Naive thymus-derived CD4-positive, alpha-beta T cell (primary cell): ENCODE measurements at places on chromosomes 1 and 21.

- no peaks in the 10 kb centered on the region for H3K27me3 ChIP-seq
- no peak overlapping the region for H3K4me3 ChIP-seq
- no peaks in the 10 kb centered on the region for H3K4me1 ChIP-seq
- H3K36me3 ChIP-seq: no peaks in the 10 kb centered on the region
Measured at GRCh38 chr1:1954831-1955441, 35.9 kb upstream of the TMEM52 start.

DNA sequence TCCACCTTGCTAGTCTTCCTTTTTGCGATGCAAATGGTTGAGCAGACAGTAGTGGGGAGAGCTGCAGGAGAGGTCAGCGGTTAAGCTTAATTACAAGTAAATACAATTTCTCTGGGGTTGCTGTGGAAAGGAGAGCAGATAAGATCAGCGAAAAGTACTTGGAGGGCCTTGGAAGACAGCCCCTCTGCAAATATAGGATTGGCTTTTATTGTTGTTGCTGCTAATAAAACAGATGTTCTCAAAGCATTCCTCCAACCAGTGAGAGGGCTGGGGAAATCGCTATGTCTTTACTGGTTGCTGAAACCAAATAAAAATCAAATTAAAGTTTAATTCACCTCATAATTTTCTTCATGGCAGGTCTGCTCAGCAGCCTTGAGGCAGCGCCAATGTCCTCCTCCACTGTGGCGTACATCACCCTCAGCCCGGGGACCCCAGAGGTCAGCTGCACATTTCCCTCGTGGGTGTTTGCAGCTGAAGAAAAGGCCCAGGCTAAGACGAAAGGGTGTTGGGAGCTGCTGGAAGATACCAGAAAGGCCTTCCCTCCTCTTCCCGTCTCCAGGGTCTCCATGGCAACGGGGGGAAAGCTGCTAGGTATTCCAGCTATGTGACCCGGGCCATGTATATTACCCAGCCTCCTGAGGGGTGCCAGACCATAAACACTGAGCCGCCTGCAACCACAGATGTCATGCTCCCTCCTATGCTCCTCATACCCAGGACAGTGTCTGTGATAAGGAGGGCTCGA, 54.6 kb upstream of the POU2F1 start:
- H3K27me3 ChIP-seq: no peaks in the 10 kb centered on the region
- H3K4me3 ChIP-seq: no peak overlapping the region
- no peak for DNase-seq
- no peaks in the 10 kb centered on the region for H3K4me1 ChIP-seq
- H3K36me3 ChIP-seq: no peaks in the 10 kb centered on the region

- no peak overlapping the region for H3K4me3 ChIP-seq
- DNase-seq: no peak
- H3K27me3 ChIP-seq: no peaks in the 10 kb centered on the region
- H3K27ac ChIP-seq: no peak overlapping the region
- H3K4me1 ChIP-seq: no peaks in the 10 kb centered on the region
Measured at GRCh38 chr1:204065174-204065985, 7.5 kb upstream of the SOX13 start.

DNA sequence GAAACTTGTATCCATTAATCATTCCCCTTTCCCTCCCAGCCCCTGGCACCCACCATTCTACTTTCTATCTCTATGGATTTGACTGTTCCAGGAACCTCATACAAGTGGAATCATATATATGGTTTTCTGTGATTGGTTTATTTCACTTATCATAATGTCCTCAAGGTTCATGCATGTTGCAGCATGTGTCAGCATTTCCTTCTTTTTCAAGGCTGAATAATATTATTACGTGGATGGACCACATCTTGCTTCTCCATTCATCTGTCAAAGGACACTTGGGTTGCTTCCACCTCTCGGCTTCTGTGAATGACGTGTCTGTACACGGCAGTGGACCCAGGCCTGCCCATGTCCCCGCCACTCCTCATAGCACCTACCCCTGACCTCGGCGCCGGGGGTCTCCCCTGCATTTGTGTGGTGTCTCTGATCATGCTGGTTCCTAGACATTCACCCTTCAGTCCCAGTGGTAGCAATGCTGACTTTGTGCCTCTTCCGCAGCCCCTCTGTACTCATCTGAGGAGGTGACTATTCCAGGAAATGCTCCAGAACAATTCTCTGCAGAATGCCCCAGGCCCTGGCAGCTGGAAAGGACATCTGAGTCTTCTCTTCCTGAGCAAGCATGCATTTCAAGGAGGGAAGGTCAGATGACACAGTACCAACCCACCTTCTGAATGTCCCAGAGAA, 136.9 kb downstream of the PSMG1 start:
- DNase-seq: no peak
- no peaks in the 10 kb centered on the region for H3K27me3 ChIP-seq
- H3K4me3 ChIP-seq: no peak overlapping the region
- H3K36me3 ChIP-seq: no peaks in the 10 kb centered on the region
- H3K4me1 ChIP-seq: no peaks in the 10 kb centered on the region
- H3K27ac ChIP-seq: no peak overlapping the region

GRCh38 chr1:6162341-6162740, 17.8 kb downstream of the CHD5 start:
- H3K27ac ChIP-seq: no peak overlapping the region
- no peaks in the 10 kb centered on the region for H3K4me1 ChIP-seq
- H3K36me3 ChIP-seq: no peaks in the 10 kb centered on the region
- no peak for DNase-seq
- H3K4me3 ChIP-seq: no peak overlapping the region
- no peaks in the 10 kb centered on the region for H3K27me3 ChIP-seq

DNA sequence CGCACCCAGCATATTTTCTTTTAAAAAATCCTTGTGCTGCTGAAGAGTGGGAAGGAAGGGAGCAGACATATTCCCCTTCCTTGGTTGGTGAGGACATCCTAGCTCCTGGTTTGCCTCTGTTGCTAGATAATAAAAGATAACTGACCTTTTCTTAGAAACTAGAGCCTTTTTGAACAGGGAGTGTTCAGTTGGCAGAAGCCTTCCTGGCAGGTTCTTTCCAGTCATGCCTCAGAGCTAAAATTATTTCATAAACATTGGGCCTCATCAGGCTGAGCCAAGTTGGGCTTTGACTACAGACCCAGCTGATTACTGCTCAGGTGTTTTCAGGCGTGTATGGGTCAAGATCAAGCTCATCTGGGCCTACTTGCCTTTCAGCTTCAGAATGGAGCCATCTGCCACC, 22.7 kb upstream of the SH3BGRL3 start:
- H3K27ac ChIP-seq: no peak overlapping the region
- H3K4me1 ChIP-seq: no peaks in the 10 kb centered on the region
- H3K4me3 ChIP-seq: no peak overlapping the region
- peaks cover 3% of the 10 kb centered on the region for H3K36me3 ChIP-seq

DNA sequence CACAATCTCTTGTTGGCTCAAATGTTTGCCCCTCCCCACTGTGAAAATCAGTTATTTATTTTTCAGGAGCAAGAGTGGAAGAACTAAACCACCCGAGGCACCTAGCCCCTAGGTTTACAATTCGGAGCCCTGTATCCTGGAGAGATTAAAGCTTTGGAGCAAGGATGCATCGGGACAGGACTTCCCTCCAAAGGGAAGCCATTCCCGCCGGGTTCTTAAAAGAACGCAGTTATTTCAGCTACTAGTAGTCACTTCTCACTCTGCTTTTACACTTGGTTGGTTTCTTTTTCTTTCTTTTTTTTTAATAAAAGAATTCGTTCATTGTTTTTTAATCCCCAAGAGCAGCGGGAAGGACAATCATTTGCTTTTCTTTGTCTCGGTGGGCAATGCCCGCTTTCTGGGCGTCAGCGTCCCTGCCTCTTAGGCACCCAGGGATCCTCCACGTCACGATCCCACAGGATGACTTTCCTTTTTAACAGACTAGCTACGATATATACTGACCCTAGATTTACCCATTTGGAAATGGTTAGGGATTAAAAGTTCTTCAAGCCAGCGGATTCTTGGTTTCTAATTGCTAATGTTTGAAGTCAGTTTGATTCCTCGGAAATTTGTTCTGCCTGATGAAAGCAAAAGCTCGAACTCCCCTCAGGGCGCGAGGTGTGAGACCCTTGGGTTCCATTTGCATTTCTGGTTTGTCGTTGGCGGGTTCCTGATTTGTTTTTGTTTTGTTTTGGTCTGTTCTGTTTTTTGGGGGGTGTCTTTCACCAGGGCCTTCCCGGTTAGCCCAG, 9.0 kb downstream of the TBX15 start:
- H3K4me3 ChIP-seq: no peak overlapping the region
- no peaks in the 10 kb centered on the region for H3K4me1 ChIP-seq
- no peak overlapping the region for H3K27ac ChIP-seq
- no peaks in the 10 kb centered on the region for H3K36me3 ChIP-seq
- DNase-seq: no peak

GRCh38 chr21:19566975-19567374, 1163.4 kb upstream of the TMPRSS15 start:
- H3K27me3 ChIP-seq: no peaks in the 10 kb centered on the region
- DNase-seq: no peak
- no peaks in the 10 kb centered on the region for H3K36me3 ChIP-seq
- no peak overlapping the region for H3K4me3 ChIP-seq

DNA sequence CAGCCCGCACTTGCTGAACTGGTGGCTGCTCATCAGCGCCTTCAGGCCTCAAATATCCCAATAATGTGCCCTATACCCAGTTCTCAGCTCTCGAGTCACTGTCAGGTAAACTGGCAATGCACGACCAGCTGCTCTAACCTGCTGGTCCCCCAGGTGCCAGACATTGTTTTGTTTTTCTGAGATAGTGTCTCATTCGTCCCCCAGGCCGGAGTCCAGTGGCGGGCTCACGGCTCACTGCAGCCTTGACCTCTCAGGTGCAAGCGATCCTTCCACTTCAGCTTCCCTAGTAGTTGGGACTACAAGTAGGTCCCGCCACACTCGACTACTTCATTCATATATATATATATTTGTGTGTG, 1.0 kb upstream of the NADK start:
- H3K27ac ChIP-seq: peak overlapping the region; percentile 81
- no peak for DNase-seq
- peaks cover 52% of the 10 kb centered on the region for H3K4me1 ChIP-seq
- H3K27me3 ChIP-seq: no peaks in the 10 kb centered on the region
- H3K4me3 ChIP-seq: peak overlapping the region; percentile 74

DNA sequence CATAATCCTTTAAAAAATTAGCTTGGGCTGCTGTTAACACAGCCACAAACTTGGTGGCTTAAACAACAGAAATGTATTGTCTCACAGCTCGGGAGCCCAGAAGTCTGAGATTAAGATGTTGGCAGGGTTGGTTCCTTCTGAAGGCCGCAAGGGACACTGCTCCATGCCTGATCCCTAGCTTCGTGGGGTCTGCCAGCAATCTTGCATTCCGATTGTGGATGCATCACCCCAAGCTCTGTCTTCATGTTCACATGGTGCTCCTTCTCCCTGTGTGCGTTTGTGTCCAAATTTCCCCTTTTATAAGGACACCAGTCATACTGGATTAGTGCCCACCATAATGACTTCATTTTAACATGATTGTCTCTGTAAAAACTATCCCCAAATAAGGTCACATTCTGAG, 5.0 kb upstream of the HHIPL2 start:
- H3K4me3 ChIP-seq: no peak overlapping the region
- no peak for DNase-seq
- H3K36me3 ChIP-seq: peaks cover 11% of the 10 kb centered on the region
- H3K27ac ChIP-seq: no peak overlapping the region
- H3K4me1 ChIP-seq: no peaks in the 10 kb centered on the region
- no peaks in the 10 kb centered on the region for H3K27me3 ChIP-seq

DNA sequence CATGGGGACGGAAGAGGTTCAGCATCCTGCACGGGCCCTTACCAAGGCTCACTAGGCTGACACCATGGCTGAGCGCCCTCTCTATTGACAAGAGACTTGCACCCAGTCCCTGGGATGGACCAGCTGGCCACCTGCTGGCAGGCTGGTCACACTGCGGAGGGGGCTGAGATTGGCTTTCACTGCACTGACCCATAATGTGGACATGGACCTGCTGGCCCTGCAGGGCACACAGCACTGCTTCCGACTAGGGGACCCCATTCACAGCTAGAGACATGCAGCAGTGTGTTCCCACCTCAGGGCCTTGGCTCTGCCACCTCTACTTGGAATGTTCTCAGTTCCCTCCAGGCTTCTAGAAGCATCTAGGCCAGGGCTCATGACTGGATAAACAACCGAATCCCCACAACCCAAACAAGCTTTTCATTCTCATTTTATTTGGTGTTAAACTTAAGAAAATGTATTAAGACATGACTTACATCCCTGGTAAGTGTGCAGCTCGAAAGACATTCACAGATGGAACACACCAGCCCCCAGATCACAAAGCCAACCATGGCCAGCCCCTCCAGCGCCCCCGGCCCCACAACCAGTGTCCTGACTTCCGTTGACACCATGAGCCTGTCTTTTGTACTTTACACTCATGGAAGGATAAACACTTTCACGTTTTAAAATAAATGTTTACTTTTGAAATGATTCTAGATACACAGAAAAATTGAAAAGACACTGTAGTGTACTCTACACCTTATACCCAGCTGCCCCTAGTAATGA, 9.3 kb upstream of the SRARP start:
- no peaks in the 10 kb centered on the region for H3K4me1 ChIP-seq
- peak; percentile 24 for DNase-seq
- no peak overlapping the region for H3K27ac ChIP-seq
- H3K27me3 ChIP-seq: no peaks in the 10 kb centered on the region

DNA sequence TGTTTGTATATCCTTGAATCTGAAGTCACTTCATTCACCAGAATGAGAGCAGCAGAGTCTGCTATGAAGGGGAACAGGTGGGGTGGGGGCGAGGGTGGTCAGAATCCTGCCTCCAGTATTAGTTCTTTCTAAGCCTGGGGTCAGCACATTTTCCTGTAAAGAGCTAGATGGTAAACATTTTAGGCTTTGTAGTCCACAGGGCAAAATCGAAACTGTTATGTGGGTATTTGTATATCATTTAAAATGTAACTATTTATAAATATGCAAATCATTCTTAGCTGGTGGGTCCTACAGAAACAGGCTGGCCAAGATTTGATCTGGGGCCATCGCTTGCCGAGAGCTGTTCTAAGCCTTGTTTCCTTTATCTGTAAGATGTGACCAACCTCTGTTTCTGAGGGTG, 96.0 kb downstream of the IGSF21 start:
- H3K4me3 ChIP-seq: no peak overlapping the region
- no peaks in the 10 kb centered on the region for H3K36me3 ChIP-seq
- DNase-seq: no peak
- no peaks in the 10 kb centered on the region for H3K27me3 ChIP-seq
- H3K27ac ChIP-seq: no peak overlapping the region

GRCh38 chr1:40257313-40257687, 736 bp upstream of the ZMPSTE24 start:
- DNase-seq: no peak
- H3K27me3 ChIP-seq: no peaks in the 10 kb centered on the region
- H3K36me3 ChIP-seq: peaks cover 17% of the 10 kb centered on the region
- peak overlapping the region; percentile 98 for H3K4me3 ChIP-seq
